ENCODE measurements at places on chromosomes 4 and X. TPM values are rescaled to one million over a fixed set of nuclear protein-coding genes. Genes with fewer than 3 reads are reported as not detected.

DNA sequence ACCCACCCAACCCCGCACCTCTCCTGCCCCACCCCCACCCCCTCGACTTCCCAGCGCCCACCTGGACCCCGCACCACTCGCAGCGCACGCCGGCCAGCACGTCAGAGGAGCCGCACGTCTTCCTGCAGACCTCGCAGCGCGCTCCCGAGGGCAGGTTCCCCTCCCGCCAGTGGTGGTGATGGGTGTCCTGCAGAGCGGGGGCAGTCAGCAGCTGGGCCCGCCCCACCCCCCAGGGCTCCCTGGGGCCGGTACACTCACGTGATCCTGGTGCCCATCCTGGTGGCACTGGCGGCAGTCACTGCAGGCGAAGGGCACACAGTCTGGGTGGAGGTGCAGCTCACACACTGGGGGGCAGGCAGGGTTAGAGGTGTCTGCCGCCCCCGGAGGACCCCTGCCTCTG is 5.1 kb downstream of the DGKQ start:
- no peak for DNase-seq

- DNase-seq = no peak
Observed at GRCh38 chr4:148934926-148935578, 492.8 kb upstream of the NR3C2 start.

DNA sequence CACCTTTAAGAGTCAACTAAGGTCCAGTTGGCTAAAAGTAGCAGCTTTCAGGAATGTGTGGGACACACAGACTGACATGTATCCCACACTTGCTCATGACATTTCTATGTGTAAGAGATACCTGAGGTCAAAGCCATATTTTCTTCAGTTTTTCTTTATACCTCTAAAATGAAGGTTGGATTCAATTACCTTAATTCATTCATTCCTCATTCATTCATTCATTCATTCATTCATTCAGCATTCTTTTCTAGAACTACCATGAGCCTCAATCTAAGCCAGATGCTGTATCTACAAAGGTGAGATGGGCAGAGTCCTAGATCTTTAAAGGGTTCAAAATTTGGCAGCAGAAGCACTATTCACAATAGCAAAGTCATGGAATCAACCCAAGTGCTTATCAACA is 139.7 kb upstream of the MAP3K15 start:
- DNase-seq = no peak

DNA sequence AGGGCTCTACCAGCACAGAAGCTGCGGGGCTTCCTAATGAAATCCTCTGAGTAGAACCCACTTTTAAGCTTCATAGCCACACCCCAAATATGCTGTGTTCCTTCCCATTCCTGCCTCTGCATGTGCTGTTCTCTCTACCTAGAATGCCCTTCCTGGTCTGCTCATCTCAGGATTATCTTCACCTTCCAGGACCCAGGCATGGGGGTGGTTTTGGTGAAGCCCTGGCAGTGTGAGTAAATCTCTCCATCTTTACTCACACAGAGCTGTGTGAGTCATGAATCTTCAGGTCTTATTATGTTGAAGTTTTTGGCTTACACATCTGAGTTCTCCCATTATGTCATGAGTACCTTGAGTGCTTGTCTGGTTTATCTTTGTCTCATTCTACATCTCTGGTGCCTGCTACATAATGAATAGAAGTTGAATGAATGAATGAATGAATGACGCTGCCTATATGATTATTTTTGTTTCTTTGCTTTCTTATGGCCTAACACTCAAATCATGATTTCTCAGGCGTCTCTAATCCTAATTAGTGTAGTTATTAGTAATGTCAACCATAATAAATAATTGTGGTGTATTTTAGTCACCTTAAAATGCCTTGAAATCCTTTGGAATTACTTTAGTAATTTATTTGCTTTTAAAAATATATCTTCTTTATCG is 41.9 kb downstream of the HADH start:
- no peak for DNase-seq

DNA sequence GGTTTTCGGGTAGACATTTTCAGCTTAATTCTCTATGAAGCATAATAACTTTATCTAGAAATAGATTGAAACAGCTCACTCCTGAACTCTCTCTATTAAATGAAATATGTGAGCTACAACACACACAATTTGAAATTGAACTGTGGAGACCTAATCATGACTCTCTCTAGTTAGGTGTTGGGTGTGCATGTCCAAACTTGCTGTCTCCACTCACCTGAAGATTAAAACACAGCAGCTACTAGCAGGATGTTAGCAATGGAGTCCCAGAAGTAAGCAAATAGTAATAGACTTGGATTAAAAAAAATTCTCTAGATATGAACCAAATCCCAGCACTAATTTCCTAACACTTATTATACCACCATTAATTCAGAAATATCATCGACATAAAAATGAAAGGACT is 173.1 kb downstream of the FSTL5 start:
- no peak for DNase-seq

DNA sequence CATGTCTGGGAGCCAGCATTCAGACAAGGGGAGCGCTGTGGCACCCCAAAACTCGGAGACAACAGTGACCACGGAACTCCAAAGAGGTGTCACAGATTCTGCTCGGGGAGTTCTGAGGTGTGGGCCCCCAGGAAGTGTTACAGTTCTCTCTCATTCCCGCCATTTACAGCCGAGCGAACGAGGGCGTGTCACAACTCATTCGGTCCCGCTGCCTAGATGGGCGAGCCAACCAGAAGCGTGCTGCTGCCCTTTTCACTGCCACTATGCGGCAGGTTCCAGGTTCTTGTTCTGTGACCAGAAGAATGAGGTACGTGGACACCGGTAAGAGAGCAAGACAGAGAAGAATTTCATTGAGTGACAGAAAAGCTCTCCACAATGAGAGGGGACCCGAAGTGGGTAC is 1370.6 kb upstream of the AGA start:
- no peak for DNase-seq

DNA sequence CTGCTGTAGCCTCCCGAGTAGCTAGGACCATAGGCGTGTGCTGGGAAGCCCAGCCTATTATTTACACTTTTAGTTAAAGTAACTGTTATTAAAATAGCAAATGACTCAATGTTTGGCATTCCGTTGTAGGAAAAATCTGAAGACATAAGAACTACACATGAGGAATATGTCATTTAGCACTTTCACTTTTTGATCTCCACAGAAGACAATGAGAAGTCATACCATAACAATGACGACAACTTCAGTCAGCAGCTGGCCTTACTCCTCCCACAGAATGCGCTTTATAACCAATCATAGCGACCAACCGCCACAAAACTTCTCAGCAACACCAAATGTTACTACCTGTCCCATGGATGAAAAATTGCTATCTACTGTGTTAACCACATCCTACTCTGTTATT is 6.7 kb downstream of the GPR34 start:
- no peak for DNase-seq

GRCh38 chr4:61532336-61533000 is 332.3 kb downstream of the ADGRL3 start:
- no peak for DNase-seq

GRCh38 chr4:73711989-73712388 is 28.4 kb upstream of the CXCL8 start:
- DNase-seq = no peak

DNA sequence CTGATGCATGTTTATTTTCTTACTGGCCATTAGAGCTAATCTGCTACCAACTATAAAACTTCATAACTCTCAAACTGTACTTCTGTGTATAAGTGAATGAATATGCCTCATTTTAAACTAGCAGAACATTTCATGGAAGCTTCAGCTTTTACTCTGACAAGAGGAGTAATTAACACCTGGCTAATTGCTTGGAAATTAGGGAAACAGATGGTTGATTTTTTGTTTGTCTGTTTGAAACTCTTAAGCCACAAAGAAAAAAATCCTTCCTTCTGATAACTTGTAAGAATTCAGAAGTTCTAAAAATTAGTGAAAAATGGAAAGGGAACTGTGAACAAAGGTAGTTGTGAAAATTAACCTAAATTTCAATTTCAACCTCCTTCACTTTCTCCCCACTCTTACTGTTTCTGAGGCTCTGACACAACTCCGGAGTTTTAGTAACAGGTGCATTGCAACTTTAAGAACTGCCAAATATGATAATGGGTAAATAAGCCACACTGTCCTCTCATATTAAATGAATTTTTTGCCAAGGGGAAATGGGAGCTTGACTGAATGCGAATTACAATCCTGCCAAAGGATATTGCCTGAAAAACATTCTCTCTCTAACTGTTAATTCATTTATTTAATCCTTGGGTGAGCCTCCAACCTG is 1.0 kb downstream of the EGF start:
- no peak for DNase-seq

GRCh38 chr4:52421811-52422213 is 237.3 kb downstream of the USP46 start:
- DNase-seq = no peak

GRCh38 chr4:38769857-38770256 is 12.9 kb downstream of the TLR10 start:
- no peak for DNase-seq

- no peak for DNase-seq
Observed at GRCh38 chrX:19725641-19726040, 161.8 kb downstream of the SH3KBP1 start.

- no peak for DNase-seq
Observed at GRCh38 chrX:152573866-152574265, 63.8 kb upstream of the GABRQ start.

- no peak for DNase-seq
Observed at GRCh38 chrX:114635986-114636385, 52.1 kb downstream of the HTR2C start.

DNA sequence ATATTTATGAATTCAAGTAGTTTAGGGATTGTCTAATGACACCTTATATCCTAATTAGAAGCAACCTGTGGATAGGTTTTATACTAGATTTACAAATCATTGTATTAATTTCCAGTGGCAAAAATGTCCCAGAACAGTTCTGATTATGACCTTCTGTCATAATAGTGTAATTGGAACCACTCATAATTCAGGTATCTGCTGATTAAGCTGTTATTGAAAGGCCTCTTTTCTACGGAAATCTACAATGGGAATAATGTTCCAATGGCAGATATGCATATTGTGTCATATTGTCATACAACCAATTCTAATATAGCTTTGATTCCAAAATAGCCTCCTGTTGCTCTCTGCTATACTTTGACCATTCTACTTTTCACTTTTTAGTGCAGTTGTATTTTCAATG is 19.0 kb downstream of the MMRN1 start:
- DNase-seq = no peak

DNA sequence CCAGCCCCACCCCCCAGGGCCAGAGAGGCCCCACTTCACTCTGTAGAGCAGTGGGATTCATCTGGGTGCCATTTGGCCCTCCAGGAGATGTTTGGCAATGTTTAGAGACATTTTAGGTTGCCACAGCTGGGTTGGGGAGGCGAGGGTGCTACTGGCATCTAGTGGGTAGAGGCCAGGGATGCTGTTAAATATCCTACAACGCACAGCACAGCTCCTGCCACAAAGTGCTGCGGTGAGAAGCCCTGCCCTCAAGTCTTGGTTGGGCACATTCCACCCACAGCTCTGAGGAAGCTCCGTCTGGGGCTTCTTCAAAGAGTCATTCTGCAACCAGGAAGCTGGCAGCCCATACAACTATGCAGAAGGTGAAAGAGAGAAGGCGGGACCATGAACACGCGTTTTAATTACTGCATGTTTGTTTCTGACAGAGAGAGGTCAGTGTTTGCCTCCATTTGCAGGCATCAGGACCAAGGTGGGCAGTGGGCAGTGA is 48.1 kb upstream of the FAM9C start:
- no peak for DNase-seq

GRCh38 chr4:78692822-78693170 is 83.4 kb upstream of the BMP2K start:
- DNase-seq = no peak

GRCh38 chrX:7330971-7331746 is 183.2 kb upstream of the PUDP start:
- no peak for DNase-seq

DNA sequence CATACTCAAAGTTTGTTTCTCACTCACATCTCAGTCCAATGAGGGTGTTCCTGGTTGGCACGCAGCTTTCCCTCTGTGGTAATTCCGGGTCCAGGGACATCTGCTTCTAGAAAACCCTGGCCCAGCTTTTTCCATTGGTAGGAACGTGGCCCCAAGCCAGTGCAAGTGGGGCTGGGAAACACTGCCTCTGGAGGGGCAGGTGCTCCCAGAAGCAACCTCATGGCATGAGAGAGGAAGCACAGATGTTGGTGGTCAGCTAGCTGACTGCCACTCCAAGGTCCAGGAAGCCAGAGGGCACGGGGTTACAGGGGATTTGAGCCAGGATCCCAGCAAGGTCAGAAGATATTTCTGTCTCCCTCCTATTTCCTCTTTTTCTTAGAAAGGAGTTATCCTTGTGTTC is 47.5 kb downstream of the DCTD start:
- DNase-seq = no peak

DNA sequence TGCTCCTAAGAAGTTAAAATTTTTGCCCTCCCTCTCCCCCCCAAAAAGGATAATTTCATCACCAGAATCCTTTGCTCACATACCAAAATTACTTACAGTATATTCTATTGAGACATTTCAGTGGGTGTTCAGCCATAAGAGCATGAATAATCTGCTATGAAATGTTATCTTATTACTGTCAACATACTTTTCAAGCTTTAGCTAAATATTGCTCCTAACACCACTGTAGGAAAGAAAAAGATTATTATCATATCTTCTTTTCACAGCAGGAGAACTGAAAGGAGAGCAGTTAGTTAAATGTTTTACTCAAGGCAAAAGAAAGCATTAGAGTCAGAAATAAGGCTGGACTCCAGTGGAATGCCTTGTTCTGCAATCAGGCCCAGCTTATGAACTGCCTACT is 231.0 kb upstream of the GYPA start:
- no peak for DNase-seq

- no peak for DNase-seq
Observed at GRCh38 chrX:13536551-13536950, 32.9 kb upstream of the EGFL6 start.

DNA sequence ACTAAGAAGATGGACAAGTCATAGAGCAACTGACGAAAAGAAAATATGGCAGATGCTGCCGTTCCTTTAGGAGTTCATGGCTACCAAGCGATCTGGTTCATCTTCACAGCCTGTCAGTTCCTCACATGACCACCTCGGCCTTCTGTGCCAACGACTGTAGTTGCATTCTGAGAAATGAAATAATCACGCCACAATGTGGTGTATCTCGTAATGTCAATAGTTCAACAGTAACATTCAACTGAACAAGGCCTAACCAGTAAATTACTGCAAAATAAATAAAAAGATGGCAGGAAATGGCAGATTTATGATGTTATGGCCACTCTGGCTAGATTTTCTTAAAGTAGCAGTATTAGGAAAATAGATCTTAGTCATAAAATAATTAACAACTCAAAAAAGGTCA is 4.4 kb downstream of the GPRIN3 start:
- DNase-seq = no peak

GRCh38 chr4:80133240-80133783 is 60.3 kb upstream of the ANTXR2 start:
- DNase-seq = no peak

GRCh38 chrX:74231625-74232024 is 72.4 kb upstream of the ZCCHC13 start:
- no peak for DNase-seq

Gene OTUD6A
- total RNA-seq = not detected

Gene ETDB
- total RNA-seq = not detected

Gene LRPAP1
- total RNA-seq = 79.6 TPM

Gene RNF150
- 41.3 TPM for total RNA-seq

Gene SLC25A53
- total RNA-seq = 23.7 TPM

Gene TCP11X2
- total RNA-seq = not detected

Gene ENPP6
- 1.9 TPM for total RNA-seq

Gene HSFX3
- not detected for total RNA-seq

Gene ETDA
- total RNA-seq = not detected

Gene ARAP2
- total RNA-seq = 34.1 TPM

Gene PASD1
- total RNA-seq = not detected

Gene REPS2
- total RNA-seq = 15.6 TPM

Gene MAGEA8
- total RNA-seq = not detected

Gene PPM1K
- total RNA-seq = 56.4 TPM

Gene CXXC4
- total RNA-seq = 5.1 TPM

Gene ARHGAP36
- 1.0 TPM for total RNA-seq

Measured in urinary bladder (tissue), 4 donors.